ENCODE measurements at places on chromosomes 2 and 18.

GRCh38 chr2:110675679-110676078 lies 2.2 kb downstream of the BUB1 start:
- DNase-seq: no peak

GRCh38 chr2:216066230-216066629 lies 15.4 kb downstream of the PECR start:
- DNase-seq: peak; percentile 63

- no peak for DNase-seq
Measured at GRCh38 chr2:70529610-70530009, 24.0 kb downstream of the TGFA start.

DNA sequence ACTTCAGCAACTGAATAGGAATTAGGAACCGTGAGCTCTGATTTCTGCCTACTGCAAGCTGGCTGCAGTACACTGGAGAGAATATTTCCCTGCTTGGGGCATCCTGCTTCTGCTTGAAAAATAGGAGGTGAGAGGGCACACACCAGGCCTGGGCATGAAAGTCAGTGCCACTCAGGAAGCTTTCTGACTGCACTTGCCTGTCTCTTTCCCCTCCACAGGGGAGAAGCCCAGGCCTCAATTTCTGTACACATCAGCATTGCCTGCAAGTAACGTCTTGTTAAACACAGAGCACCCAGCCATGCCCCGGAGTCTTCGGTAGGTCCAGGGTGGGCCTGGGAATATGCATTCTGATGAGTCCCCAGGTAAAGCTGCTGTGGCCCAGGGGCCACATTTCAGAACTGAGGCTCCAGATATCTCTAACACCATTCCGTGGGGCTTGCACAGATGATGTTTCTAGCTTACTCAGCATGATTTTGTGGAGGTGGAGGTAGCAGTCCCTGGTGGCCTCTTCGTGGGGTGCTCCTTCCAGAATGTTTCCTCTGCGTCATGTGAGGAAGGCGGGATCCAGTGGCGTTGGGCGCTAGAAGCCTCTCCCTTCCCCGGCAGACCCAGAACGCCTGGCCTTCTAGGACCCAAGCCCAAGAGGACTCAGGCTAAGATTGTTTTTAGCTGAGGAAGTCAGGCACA lies 114.1 kb downstream of the ZBTB7C start:
- DNase-seq: no peak

DNA sequence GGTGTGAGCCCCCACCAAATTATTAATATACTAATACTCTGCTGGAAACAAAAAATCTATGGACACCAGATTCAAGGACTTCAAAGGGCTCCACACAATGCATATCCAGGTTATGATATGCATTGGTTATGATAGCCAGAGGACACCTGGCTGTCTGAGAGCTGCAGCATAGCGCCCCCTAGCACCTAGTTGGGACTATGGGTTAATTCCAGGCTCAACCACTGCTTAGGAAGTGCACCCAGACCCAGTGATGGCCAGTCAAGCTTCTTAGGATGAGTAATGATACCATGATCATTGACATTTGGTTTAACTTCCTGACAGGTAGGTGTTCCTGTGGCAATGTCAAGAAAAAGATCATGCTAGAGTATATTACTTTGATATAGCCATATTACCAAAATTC lies 3.8 kb upstream of the FRZB start:
- peak; percentile 8 for DNase-seq

GRCh38 chr2:128558441-128558840 lies 239.8 kb upstream of the HS6ST1 start:
- DNase-seq: no peak

DNA sequence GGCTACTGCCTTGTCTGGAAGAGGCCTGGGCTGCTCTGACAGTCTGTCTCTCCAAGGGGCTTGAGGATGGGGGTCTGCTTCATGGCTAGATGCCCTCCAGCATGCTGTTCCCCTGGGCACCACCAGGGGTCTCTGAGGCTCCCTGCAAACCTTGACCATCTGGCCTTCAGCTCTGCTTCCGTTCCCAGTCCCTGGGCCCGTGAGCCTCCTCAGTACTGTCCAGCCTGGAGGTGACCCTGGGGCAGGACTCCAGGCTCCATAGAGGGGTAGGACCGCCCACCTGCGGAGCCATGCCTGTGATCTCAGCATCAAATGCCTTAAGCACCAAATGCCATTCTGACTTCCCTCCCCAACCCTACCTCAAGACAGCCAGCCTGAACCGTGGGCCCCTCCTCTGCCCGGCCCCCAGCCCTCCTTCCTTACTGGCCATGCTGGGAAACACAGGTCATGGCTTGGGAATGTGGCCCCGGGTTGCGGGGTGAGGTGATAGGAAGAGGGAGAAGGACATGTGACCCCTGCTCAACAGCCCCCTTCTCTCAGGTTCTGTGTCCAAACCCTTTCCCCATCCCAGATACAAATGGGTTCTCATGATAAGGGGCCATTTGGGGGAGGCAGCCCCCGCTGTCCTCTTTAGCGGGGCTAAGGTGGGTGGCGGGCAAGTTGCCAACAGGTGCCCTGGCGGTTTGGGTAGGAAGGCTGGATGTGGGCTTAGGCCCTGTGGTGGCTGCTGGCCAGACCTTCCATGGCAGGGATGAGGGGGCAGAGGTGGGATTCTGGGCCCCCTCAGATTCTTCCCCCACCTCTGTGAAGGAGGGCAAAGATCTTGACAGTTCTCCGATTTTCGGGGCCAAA lies 25.0 kb downstream of the SPEG start:
- peak; percentile 65 for DNase-seq

DNA sequence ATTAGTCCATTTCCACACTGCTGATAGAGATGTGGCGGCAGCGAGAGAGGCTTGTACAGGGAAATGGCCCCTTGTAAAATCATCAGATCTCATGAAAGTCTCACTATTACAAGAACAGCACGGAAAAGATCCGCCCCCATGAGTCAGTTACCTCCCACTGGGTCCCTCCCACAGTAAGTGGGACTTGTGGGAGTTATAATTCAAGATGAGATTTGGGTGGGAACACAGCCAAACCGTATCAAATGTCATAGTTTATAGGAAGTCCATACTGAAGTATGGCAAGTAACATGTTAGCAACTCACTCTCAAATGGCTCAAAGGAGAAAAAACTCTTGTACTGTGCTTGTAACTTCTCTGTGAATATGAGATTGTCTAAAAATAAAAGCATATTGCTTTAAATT lies 56.1 kb downstream of the FARP2 start:
- peak; percentile 83 for DNase-seq

DNA sequence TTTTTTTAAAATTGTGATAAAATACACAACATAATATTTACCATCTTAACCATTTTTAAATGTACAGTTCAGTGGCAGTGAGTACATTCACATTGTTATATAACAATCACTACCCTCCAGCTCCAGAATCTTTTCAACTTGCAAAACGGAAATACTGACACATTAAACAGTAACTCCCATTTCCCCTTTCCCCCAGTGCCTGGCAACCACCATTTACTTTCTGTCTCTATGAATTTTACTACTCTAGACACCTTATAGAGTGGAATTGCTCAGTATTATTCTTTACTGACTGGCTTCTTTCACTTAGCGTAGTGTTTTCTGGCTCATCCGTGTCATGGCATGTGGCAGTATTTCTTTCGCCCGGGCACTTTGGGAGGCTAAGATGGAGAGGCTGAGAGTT lies 32.6 kb downstream of the FASTKD2 start:
- DNase-seq: no peak

Data from cardiac fibroblast (primary cell).